ENCODE measurements at places on chromosomes 7 and 10.

DNA sequence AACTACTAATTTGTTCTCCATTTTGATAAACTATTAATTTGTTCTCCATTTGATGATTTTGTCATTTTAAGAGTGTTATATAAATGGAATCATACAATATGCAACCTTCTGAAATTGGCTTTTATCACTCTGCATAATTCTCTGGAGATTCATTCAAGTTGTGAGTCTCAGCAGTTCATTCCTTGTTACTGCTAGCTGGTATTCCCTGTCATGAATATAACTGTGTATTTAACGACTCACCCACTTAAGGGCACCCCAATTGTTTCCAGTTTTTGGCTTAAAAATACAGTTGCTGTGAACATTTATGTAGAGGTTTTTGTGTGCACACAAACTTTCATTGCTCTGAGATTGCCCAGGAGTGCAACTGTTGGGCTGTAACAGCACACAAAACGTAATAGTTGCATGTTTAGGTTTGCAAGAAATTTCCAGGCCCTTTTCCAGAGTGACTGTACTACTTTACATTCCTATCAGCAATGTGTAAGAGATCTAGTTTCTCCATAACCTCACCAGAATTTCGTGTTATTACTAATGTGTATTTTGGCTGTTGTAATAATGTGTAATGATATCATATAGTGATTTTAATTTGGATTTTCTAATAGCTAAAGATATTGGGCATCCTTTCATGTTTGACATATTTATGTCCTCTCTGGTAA, 153.2 kb upstream of the ADCY1 start:
- no peak for DNase-seq

- no peak for DNase-seq
These were observed 29.8 kb upstream of the EBLN1 start for GRCh38 chr10:22247636-22248035.

DNA sequence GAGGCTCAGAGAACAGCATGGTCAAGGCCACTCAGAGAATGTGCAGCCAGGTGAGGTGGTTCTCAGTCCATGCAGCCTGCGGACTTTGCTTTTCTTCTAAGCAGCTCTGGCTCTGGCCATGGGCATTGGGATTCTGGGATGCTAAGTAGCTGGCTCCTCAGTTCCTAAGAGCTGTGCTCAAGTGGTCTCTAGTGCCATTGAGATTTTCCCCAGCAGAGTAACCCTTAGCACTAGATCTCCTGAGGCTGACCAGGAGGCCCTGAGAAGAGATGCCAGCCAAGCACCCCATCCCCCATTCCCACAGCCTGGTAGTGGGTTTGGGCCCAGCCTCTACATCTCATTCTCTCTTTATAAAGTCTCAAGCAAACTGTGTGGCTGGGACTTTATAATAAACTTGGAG, 77.1 kb downstream of the KCNMA1 start:
- no peak for DNase-seq

DNA sequence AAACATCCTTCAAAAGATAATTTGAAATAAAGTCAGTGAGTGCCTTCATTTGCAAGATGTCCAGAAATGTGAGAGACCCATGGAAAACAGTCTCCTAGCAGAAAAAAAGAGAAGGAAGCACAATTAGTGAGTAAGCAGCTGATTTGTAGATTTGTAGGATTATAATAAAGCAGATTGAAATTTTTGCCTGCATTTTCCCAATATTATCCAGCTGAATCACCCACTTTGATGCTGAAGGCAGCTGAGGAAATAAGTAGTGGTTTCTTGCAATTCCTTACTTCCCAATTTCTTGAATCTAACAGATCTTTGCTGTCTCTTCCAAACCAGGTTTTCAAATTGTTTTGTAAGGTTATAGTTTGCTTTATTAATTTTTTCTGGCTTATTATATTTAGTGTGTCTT, 181.4 kb downstream of the GNAT3 start:
- DNase-seq, result no peak

DNA sequence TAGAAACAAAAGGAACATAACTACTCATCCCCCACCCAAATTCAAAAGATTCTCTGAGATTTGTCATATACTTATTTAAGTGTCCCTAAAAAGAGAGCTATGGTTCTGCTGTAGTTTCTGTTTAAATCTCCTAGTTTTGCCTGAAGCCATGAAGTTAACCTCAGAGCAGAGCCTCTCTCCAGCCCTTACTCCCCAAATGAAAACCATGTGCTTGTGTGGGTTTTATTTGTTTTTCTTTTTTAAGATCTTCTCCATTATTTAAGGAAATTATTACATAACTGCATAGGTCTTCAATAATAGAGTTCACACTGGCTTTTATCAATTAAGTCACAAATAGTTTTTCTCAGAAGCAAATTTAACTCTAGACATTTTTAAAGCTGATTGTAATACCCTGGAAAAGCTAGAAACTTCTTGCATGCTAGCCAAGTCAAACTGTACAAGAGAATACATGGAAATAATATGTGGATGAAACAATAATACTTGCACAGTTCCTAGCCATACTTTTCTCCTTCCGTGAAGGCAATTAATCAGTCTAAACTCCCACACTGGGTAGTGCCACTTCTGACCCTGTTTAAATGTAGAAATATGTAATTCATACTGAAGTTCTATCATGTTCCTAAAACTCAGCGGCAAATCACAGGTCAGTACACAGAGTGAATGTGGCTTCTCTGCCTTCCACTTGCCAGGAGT, 579.7 kb downstream of the SUGCT start:
- no peak for DNase-seq

- DNase-seq, result peak; percentile 29
These were observed 238.9 kb downstream of the CACNA2D1 start for GRCh38 chr7:82204694-82205093.

- peak; percentile 91 for DNase-seq
These were observed 18.8 kb downstream of the WNT8B start for GRCh38 chr10:100481462-100482081.

- DNase-seq, result no peak
These were observed 140.9 kb downstream of the LHFPL3 start for GRCh38 chr7:104469166-104469820.

GRCh38 chr7:149586646-149587645, 89.3 kb upstream of the ZNF746 start:
- no peak for DNase-seq

DNA sequence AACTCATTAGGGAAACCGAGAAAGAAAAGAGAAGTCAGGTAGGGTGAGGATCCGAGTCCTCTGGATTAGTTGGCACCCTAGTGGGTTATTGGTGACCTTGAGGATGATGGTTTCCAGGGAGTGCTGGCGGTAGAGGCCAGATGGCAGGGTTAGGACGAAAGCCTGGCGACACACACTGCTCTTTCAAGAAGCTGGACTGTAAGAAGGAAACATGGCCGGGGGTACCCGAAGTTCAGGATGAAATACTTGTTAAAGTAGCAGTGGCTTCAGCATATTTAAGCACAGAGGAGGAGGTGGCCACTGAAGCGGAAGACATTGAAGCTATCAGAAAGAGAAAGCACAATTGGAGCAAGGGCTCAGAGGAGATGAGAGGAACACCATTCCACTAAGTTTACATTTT, 224.6 kb downstream of the RELN start:
- no peak for DNase-seq

DNA sequence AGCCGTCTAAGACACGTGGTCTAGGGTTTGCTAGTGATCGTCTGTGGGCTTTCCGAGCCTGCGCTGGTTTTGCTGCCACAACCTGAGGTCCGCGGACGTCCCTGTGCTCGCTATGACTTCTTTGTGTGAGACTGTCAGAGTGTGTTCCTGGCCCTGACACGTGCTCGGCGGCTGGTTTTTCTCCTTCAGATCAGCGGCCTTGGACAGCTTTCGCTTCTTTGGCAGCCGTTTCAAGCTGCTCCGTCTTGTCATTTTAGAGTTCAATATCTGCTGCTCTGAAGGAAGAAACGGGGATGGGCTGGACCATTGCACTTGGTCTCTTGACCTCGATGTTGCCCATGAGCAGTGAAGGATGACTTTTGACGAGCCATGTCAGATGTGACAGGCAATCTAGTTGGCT, 147.3 kb downstream of the MGMT start:
- no peak for DNase-seq

- DNase-seq, result no peak
These were observed 21.0 kb downstream of the ACTA2 start for GRCh38 chr10:88931548-88931947.

GRCh38 chr10:75127471-75127870, 16.0 kb downstream of the SAMD8 start:
- DNase-seq, result peak; percentile 26

DNA sequence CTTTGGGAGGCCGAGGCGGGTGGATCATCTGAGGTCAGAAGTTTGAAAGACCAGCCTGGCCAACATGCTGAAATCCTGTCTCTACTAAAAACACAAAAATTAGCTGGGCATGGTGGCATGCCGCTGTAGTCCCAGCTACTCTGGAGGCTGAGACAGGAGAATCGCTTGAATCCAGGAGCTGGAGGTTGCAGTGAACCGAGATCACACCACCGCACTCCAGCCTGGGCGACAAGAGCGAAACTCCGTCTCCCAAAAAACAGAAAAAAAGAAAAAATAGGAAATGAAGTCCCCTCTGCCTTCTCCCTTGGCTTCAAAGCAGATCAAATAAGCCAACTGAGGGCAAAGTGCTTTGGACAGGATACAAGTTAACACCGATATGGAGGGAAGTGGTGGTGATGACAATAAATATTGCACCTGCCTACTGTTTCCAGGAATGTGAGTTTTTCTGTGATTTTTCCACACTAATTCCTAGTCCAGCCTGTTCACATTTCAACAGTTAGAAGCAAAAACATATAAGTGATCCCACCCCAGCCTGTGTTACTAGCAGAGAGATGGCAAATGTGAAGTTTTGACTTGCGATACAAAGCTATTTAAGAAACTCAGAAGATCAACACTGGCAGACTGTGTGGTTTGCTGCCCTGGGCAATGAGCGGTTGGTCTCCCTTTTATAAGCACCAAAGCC, 291.2 kb upstream of the AOAH start:
- DNase-seq, result no peak

DNA sequence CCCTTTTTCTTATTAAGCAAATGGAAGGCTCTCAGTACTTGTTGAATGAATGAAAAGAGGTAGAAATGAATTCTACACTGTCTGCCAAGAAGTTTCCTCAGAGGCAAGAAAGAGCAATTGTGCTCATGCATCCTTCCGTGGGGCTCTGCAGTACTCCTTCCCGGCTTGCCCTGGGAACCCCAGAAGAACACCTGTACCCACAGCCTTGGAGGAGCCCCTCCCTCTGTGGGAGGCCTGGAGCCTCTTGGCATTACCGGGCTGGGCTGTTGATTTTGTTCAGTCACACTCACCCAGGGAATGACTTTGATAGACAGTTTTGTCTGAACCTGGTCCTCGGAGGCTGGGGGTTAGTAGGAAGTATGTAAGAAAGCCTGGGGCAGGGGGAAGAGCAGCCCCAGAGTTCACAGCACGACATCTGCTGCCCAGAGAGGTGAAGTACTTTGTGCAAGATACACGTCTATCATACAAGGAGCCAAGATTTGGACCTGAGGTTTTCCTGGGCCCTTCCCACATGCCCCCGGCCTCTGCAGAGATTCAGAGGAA, 134.8 kb upstream of the GDF10 start:
- no peak for DNase-seq

All from NCI-H460 (cell line).